ENCODE measurements at places on chromosomes 1 and 21.

GRCh38 chr1:211603191-211603701, 24.3 kb upstream of the SLC30A1 start:
- no peak for DNase-seq

DNA sequence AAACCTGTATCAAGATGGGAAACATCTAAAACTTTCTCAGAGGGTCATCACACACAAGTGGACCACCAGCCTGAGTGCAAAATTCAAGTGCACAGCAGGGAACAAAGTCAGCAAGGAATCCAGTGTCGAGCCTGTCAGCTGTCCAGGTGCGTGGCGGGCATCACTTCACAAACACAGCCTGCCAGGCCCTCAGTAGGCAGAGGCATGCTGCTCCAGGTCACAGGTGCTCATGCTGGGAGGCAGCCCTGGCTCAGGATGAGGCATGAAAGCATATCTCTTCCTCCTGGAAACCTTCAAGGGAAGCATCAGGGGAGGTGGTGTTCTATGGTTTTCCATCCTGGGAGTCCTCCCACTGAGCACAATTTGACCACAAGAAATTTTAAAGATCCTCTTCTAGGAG, 6.3 kb downstream of the CD2 start:
- no peak for DNase-seq

DNA sequence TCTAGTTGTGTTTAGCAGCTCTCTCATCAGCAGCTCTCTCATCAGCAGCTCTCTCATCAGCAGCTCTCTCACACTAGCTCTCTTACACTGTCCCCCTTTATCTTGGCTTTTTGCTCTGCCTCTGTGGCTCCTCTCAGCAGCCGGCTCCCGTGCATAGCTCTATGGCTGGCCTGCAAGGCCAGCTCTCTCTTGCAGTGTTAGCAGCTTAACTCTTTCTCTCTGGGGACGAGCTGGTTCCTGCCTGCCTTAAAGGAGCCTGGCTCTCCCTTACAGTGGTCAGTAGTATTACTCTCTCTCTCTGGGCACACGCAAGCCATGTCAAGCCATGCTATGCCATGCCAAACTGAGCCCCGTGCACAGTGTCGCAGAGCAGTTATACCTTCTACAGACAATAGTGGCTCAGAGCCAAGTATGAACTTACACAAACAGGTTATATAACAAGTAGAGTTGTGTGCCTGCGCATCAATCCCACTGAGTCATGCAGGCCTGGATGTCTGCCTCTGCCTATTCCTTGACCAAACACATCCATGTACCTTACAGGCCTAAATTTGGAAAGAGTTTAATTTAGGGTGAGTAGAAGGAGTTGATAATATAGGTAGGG, 295.9 kb downstream of the TPR start:
- no peak for DNase-seq

- DNase-seq = peak; percentile 94
Measured at GRCh38 chr1:15417059-15417934, 7.6 kb downstream of the EFHD2 start.

DNA sequence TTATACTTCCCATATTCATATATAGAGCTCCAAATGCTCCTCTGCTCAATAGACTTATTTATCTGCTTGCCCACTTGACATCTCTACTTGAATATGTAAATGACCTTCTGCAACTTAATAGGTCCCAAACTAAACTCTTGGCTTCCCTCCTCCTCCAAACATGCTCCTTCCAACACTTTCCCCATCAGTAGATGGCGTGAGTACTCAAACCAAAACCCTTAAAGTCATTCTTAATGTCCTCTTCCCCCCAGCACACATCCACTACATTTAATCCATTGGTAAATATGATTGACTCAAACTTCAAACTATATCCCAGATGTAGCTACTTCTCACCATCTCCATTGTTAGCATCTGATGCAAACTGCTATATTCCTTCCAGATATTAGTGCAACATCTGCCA, 48.5 kb upstream of the PBX1 start:
- DNase-seq = no peak

DNA sequence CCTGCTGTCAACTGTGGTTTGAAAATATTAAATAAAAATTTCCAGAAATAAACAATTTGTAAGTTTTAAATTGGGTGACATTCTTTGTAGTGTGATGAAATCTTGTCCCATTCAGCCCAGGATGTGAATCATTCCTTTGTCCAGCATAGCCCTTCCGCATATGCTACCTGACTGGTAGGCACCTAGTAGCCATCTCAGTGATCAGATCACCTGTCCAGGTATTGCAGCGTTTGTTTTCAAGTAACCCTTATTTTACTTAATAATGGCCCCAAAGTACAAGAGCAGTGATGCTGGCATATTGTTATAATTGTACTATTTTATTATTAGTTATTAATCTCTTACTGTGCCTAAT, 351.6 kb upstream of the B3GALT2 start:
- DNase-seq = no peak

GRCh38 chr1:171251042-171251951, 3.0 kb downstream of the FMO1 start:
- DNase-seq = peak; percentile 3

DNA sequence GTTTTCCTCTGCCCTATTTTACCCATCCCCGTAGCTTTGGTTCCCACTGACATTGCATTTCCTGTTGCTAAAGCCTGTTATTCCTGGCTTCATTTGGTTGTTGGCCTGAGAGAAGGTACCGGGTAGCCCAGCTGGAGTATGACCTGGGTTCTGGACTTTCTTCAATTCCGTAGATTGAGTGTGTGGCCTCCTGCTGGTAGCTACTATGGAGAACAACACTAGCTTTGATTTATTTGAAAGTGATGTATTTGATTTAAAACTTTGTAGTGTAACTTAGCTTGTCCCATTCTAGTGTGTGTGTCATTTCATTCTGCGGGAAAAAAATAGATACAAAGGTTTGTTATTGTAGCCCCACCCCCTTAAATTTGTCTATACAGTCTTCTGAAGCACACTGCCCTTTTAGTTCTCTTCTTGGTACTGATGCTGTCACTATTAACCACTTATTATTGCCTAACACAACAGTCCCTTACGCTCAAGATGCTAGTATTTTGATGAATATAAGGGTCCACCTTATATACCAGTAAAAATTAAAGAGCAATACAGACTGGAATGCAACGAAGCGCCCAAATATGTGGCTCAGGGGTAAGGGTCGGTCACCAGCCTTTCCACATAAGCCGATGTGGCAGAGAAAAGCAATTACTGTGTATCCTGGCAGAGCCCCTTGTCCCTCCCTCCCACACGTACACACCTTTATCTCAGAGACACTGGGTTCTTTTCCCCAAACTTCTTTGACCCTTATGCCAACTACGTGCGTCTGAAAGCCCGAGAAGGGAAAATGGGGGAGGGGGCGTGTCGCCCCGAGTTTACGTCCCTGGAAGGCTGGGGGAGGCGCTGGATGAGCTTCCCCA, 643 bp upstream of the MOV10 start:
- DNase-seq = peak; percentile 28

DNA sequence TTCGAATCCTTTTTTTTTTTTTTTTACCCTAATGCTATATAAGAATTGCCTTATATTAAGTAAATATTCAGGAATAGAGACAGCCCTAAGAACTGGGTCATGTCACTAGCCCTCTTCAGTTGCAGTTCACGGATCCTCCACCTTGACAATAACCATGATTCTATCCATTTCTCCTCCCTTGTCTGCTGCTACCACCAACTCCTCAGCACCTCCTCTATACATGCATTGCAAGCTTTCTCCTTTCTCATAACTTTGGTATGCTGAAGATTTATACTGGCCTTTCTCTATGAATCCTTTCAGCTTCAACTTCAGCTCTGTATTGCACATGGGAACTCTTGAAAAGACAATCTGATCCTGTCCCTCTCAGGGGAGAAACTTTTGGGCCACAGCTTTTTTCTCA, 14.3 kb upstream of the DR1 start:
- no peak for DNase-seq

DNA sequence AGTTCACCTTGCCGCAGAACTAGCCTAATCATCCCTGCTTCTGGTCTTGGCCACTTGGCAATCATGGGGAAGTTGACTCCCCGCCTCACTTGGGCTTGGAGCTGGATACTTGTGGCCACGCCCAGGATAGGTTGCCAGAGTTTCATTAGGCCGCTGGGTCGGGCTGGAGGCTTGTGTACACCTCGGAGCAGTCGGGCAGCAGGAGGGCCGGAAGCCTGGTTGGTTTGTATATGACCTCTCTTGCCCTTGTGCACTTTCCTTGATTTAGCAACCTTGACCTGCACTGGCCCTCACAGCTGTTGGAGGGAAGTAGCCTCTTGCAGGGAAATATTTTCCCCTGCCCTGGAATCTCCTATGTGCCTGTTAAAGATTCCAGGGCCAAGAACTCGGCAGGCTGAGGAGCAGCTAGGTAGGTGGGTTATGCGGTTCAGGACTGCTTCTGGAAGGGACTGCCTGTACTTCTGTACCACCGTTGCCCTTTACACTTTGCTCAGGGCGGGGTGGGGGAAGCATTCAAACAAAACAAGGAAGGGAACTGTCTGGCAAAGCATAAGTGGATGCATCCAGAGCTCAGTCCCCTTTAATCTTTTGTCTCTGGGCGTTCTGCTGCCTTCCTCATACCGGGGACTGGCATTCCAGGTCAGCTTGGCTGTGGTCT, 83.5 kb downstream of the UCK2 start:
- no peak for DNase-seq

GRCh38 chr1:43445606-43446387, 7.9 kb downstream of the HYI start:
- no peak for DNase-seq

DNA sequence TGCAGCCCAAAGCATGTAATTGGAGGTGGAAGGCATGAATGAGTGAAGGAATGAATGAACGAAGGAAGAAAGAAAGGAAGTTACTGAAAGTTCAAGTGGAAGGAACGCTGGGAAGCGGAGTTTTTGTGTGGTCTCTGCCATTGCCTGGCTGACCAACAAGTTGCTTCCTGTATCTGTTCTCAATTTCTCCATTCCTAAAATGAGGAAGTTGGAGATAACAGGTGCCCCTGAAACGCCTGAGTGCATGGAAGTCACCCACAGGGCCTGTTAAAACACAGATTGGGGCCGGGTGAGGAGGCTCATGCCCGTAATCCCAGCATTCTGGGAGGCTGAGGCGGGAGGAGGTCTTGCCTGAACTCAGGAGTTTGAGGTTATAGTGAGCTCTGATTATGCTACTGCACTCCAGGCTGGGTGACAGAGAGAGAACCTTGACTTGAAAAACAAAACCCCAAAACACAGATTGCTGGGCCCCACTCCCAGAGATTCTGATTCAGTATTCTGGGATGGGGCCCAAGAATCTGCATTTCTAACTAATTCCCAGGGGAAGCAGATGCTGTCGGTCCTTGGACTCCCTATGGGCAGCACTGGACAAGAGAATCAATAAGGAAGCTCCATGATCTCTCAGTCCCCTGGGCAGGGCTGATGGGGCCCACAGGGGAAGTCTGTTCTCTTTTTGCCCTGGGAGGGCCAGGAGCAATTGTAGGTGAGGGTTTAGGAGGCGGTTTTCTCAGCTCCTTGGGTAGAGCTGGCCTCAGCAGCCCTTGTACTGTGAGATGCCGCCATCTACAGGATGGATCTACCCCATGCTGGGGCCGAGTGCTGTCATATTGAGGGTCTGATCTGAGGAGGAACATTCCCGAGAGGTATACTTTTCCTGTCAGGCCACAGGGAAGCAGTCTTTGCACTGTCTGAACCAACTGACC, 3.3 kb upstream of the CNR2 start:
- peak; percentile 87 for DNase-seq

- no peak for DNase-seq
Measured at GRCh38 chr1:1051127-1051810, 22.8 kb downstream of the RNF223 start.

DNA sequence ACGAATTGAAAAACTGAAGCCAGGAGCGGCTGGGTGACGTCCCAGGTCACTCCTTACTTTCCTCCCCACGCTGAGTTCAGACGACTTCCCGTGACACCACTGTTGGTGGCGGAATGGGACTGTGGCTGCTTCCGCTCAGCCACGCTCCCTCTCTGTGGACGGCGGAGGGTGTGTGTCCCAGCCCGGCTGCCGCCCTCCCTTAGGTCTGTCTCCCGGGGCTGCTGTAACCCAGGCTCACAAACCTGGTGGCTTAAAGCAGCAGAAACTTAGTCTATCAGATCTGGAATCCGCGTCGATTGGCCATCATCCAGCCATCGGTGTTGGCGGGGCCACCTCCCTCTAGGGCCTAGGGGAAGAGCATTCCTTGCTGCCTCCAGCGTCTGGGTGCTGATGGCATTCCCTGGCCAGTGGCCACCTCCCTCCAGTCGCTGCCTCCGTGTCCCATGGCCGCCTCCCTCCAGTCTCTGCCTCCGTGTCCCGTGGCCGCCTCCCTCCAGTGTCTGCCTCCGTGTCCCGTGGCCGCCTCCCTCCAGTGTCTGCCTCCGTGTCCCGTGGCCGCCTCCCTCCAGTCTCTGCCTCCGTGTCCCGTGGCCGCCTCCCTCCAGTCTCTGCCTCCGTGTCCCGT, 17.5 kb downstream of the TRPM2 start:
- no peak for DNase-seq

DNA sequence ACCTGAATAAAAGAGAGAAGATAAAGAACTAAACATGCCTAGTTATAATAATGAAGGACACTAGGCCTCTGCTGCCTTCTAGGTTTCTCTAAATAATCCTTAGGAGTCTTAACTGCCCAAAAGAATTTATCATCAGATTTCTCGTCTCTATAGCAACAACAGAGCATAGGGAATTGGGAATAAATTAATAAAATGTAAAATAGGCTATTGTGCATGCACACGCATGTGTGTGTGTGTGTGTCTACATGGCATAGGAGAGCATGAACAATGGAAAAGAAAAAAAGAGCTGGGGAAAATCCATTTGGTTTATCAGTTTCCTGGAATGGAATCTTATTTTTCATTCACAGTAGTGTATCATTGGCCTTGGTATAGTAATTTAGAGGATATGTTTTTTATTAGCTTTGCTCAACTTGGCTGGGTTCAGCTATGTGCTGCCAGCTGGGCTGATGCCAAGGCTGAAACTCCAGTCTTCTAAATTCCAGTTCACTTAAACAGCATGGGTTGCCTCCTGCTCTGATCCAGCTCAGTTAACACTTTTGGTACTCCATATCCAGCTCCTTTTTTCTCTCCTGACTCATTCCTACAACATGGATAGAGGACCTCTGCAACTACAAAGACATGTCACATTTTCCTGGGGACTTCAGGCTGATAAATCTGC, 80.6 kb upstream of the SLFNL1 start:
- no peak for DNase-seq

GRCh38 chr21:16751695-16752474, 761.0 kb upstream of the CXADR start:
- no peak for DNase-seq

DNA sequence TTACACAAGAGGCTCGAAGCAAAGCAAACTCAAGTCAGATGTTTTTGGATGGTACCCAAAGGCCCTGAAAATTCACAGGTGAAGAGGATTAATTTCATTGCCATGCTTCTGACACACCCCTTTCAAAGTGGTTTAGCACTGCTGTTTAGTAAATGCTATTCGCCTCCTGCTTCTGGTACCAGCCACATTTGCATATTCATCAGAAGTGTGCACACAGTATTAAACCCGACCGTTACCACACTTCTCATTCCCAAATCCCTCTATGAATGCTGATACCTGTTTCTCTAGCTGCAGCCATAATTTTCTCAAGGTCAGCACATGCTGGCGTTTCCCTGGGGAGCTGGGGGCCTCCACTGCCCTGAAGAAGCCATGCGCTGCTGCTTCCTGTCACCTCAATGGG, 179.8 kb upstream of the DAB1 start:
- no peak for DNase-seq

GRCh38 chr1:20322825-20323612, 32.3 kb downstream of the VWA5B1 start:
- DNase-seq = no peak

GRCh38 chr1:55526716-55527115, 311.6 kb upstream of the USP24 start:
- no peak for DNase-seq

GRCh38 chr1:24966724-24967346, 36.8 kb upstream of the RUNX3 start:
- peak; percentile 94 for DNase-seq

All from CD14-positive monocyte (primary cell).